GM23338 (cell line): ENCODE measurements at places on chromosomes 6 and 20.
A peak's percentile ranks its signal among the peaks of the same experiment; 100 is the strongest.

GRCh38 chr20:18615020-18615650 lies 27.3 kb downstream of the DTD1 start:
- no peak for DNase-seq

DNA sequence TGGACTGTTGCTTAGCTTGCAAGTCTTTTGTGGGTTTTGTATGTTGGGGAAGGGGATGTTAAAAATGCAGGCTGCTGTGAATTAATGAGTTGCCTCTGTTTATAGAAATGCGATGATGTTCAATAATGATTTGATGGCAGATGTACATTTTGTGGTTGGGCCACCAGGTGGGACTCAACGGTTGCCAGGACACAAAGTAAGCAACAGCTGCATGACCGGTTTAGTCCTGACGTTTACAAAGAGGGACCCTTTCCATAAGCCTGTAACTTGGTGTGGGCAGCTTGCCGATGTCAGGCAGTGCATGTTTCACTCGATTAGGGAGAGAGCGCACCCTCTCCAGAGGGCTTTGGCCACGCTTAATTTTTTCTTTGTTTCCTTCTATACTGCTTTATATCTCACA lies 1.3 kb downstream of the BTBD3 start:
- peak; percentile 22 for DNase-seq

DNA sequence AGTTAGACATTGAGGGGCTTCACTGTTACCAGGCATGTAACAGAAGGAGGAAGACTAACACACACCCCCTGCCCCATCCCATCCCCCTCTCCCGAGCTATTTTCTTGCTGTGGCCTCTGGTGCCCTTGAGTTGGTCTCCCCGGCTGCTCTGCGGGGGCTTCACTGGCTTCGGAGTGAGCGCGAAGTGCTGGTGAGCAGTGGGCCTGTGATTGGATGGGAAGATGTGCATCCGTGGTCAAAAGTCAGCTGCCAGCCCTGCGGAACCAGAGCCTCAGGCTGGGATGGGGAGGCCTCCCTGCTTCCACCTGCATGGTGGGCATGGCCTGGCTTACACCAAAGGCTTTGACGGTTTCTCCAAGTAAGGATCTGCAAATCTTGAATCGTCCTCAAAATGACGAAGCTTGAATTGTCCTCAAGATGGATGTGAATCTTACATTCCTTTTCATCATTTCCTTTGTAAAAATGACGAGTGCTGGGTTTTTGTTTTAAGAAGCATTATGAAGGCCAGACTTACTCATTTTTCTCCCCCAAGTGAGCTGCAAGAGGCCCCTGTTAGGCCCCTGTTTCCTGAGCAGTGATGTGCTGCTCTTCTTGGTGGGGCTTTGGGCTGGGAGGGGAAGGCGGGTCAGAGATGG lies 23.7 kb downstream of the SPATA2 start:
- no peak for DNase-seq

- no peak for DNase-seq
Measured at GRCh38 chr6:169171951-169172350, 81.7 kb downstream of the THBS2 start.

DNA sequence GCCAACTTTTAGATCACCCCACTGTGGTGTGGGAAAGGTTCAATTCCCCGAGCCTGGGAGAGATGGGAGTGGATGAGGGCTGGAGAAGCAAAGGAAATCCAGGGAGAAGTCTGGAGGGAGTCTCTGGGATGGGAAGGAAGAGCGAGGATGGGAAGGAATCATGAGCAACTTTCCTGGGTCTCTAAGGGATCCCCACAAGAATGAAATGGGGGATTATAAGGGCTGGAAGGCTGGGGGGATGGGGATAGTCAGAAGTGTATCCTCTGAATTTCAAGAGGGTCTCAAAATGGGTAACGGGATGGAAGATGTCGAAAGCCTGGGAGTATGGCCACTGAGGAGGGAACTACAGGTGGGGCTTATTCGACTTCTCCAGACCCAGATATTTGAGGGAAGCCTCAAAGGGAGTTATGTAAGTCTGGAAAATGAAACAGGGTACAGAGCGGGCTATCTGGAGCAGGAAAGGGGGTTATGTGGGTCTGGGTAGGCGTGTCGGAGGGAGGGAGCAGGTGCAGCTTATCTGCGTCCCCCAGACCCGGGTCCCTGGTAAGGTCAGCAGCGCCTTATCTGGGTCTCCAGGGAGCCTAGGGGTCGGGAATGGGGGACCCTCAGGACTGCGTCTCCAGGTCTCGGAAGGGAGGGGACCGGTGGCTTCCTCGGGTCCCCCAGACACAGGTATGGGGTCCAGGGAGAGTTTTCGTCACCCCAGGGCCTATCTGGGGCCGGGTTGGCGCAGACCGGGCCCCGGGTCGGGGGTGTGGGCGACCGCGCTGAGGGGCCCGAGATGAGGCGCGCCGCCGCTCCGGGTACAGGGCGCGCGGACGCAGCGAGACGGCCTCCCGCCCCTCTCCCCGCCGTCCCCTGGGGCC lies 550 bp downstream of the PLAGL2 start:
- DNase-seq: peak; percentile 63
